ENCODE measurements at places on chromosomes 12 and 14.

- DNase-seq, result no peak
Observed at GRCh38 chr12:8899830-8900229, 14.5 kb upstream of the PHC1 start.

GRCh38 chr12:57724003-57724935, 14.3 kb downstream of the AGAP2 start:
- DNase-seq, result no peak

DNA sequence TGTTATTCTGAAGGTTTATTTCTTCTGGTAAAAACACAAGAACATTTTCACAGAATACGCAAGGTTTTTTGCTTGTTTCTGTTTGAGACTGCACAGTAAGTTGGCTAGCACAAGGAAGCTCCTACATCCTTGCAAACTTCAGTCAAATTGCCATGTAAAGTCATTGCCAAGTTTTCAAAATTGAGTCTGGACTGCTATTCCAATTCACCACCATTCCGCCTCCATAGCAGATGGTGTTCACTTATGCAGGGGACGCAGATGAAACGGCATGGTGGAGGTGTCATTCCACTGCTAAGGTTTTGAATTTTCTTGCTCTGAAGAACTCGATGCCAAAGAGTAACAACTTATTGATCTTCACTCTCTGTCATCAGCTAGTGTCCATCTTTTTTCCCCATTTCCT, 303.9 kb upstream of the SYT1 start:
- DNase-seq, result no peak

- DNase-seq, result no peak
Observed at GRCh38 chr12:45688183-45688582, 41.3 kb upstream of the ARID2 start.

DNA sequence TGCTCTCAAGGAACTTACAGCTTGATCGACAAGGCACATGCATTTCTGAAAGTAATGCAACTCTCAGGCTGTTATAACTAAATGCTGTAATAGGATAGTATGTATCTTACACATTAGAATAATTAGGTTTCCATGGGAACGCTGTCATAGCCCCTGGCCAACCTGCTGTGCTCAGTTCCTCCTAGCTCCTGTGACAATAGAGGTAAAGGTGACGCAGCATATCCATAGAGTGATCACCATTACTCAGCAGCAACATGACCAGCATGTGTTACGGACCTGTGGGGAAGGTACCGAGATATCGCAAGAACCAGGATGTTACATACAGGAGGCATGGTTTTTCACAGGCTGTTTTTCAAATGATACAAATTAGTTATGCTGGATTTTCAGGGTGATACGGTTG, 150.7 kb downstream of the CAND1 start:
- no peak for DNase-seq

- no peak for DNase-seq
Observed at GRCh38 chr14:23864259-23864658, 89.3 kb upstream of the DHRS4 start.

DNA sequence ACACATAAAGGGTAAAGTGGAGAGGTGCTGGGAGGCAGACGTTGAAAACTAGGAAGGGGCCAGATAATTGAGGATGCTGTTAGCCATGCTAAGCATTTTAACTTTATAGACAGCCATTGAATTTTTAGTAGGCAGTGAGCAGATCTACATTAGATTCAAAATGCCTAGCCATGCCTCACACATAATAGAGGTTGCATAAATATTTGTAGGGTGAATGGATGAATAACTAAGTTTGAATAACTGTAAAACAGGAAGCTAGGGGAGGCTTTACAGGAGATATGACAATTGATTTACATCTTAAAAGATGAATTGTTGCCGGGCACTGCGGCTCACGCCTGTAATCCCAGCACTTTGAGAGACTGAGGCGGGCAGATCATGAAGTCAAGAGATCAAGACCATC, 12.3 kb upstream of the CCNT1 start:
- no peak for DNase-seq

- no peak for DNase-seq
Observed at GRCh38 chr12:51887476-51888315, at the start of gene ANKRD33. TSS of gene ANKRD33 (plus strand) at chr12:51888103. CDS start at chr12:51888187, 84 bp downstream.

GRCh38 chr12:71440763-71441748, 1.5 kb downstream of the LGR5 start:
- no peak for DNase-seq

- no peak for DNase-seq
Observed at GRCh38 chr14:61620130-61620946, 75.0 kb upstream of the HIF1A start.

GRCh38 chr14:33685026-33685425, 265.8 kb downstream of the EGLN3 start:
- DNase-seq, result no peak

- DNase-seq, result peak; percentile 71
Observed at GRCh38 chr14:75654127-75654732, 6.4 kb downstream of the ERG28 start.

GRCh38 chr12:111404362-111405148, 1.2 kb upstream of the SH2B3 start:
- no peak for DNase-seq

DNA sequence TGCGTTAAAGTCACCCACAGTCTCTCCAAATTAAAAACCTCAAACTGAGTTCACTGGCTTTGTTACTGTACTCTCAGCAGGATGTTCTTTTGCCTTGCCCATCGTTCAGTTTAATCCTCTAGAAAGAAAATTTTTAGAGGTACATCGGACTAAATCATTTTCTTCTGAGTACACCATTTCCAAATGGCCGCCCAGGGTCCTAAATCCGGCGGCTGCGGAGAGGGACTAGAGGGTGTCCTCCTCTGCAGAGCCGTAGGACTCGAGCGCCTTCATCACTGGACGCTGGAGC, 1.4 kb downstream of the LIN7A start:
- no peak for DNase-seq

- DNase-seq, result no peak
Observed at GRCh38 chr14:51682411-51682810, 30.7 kb downstream of the FRMD6 start.

DNA sequence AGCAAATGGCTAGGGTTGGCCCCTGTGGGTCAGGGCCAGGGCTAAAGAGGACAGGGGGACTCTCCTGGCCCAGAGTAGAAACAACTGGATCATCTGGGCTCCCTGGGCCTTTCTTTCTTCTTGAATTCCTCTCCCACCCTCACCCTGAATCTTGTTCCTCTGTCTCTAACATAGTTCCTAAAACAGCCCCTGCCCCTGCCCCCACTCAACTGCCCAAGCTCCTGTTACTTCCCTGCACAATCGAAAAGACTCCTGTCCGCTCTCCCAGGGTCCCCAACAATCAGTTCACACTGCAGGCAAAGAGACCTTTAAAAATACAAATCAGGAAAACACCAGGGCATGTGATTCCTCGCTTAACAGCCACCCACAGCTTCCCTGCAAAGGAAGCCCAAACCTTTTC, 18.0 kb upstream of the ANKRD33 start:
- no peak for DNase-seq

- no peak for DNase-seq
Observed at GRCh38 chr14:65261946-65262345, 150.6 kb upstream of the FUT8 start.

- DNase-seq, result peak; percentile 10
Observed at GRCh38 chr14:65019944-65020566, 33.4 kb downstream of the FNTB start.

GRCh38 chr12:52310622-52311284, 10.4 kb downstream of the KRT83 start:
- no peak for DNase-seq

GRCh38 chr14:37600880-37601741, 5.7 kb downstream of the TTC6 start:
- DNase-seq, result no peak
